Calu3 (cell line): ENCODE measurements at places on chromosomes 3 and 15.
A peak's percentile ranks its signal among the peaks of the same experiment; 100 is the strongest.

DNA sequence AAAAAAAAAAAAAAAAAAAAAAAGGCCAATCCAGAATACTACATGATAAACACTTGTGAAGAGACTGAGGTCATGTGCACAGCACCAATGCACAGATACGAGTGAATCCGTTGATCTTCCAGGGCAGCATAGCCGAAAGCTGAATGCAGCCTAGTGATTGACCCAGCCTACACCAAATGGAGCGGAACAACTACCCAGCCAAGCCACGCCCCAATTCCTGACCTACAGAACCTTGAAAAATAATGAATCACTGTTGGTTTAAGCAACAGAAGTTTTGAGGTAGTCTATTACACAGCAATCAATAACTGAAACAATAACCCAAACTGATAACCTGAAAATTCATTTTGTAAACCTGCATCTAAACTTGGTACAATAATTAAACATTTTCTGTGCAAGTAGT is 361.0 kb downstream of the FHIT start:
- no peak for DNase-seq

- DNase-seq: no peak
Measured at GRCh38 chr3:25133588-25133987, 294.5 kb upstream of the RARB start.

DNA sequence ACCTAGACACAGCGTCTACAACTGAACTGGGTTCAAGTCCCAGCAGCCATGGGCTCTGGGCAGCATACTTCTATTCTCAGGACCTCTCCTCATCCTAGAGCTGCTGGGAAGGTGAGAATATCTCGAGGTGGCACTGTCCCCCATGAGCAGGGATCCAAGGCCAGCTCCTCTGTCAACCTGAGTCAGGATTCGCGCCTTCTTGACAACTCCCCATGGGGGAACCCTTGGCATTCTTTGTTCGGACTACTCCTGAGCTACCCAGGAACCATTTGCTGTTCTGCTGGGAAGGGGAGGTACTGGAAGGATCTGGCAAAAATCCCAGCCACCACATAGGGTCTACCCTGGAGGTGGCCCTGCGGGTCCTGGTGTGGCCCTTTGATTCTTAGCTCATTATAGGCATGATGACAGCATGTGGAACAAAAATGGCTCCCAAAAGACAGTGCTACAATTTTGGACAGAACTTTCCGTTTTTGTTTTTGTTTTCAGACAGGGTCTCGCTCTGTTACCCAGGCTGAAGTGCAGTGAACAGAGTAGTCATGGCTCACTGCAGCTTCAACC is 22.3 kb downstream of the PLXNB1 start:
- DNase-seq: no peak

DNA sequence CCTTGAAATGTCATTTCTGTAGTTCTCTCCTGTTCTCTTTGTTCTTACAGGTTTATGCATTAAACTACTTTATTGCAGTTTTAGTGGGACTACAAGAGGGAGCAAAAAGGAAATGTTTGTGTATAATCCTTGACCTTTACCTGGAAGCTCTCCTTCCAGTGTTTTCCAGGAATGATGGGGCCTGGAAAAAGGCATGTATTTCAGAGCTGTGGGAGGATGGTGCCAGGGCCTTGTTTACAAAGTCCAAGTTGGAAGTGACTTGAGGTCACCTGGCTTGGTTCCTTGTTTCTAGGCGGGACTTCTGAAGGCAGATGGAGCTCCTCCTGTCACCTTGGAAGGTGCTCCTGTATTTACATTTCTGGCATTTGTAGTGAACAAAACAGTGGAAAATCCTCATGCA is 15.1 kb downstream of the ACVR2B start:
- no peak for DNase-seq

DNA sequence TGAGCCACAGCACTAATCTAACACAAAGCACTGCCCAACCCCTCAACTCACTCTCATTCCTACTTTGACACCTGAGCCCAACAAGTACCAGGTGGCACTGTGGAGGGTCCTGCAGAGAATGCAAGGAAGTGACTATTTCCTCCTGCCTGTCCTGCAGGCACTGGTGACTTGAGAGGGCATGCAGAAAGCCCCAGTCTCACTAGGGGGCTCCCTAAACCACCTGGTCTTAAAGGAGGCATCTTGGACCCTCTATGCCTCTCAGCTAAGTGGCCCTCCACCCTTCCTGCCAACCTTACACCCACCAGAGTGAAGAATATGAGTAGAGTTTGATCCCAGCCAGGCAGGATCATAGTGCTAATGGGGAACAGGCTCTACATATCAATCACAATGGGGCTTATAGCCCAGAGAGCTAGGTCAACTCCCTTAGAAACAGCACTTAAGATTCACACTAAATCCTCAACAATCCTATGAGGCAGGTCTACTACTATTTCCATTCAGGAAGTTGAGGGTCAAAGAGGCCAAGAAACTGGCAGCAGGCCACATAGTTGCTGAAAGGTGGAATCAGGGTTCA is 15.2 kb downstream of the TRAIP start:
- DNase-seq: peak; percentile 34

DNA sequence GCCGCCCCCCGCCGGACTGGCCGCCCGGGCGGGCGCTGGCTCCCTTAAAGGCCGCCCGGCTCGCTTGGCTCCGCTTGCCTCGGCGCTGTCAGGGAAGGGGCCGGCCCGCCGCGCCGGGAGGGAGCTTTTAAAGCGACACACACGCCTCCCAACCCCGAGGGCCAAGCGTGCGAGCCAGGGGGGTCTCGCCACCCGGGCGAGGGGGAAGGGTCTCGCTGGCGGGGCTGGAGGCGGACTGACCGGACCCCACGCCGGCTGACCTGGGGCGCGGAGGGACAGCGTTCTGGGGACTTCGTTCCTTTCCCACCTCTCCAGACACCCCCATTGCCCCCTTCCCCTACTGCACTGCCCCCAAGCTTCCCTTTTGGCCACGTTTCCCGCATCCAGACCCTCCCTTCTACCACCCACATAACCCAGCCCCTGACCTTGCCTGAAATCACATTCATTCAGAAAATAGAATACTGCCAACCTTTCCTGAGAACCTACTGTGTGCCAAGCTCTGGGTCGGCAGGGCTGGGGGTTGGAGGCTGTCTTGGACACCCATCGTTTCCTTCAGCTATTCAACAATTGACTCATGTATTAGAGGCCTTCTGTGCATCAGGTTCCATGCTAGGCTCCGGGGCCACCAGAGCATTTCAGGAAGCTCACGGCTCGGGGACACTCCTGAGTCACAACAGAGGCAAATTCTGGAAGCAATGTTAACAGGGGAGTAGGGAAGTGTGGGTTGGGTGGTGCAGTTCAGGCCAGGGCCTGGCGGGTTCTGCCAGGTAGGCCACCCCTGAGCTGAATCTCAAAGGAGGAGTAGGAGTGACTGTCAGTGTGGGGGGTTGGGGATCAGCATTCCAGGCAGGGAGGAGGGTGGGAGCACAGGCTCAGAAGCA is at the start of gene INSYN1:
Gene INSYN1 (minus strand): TSS at position 102 of the 881 bp plus-strand sequence. CDS start 2,221 bp downstream, outside the sequence.
- DNase-seq: no peak

DNA sequence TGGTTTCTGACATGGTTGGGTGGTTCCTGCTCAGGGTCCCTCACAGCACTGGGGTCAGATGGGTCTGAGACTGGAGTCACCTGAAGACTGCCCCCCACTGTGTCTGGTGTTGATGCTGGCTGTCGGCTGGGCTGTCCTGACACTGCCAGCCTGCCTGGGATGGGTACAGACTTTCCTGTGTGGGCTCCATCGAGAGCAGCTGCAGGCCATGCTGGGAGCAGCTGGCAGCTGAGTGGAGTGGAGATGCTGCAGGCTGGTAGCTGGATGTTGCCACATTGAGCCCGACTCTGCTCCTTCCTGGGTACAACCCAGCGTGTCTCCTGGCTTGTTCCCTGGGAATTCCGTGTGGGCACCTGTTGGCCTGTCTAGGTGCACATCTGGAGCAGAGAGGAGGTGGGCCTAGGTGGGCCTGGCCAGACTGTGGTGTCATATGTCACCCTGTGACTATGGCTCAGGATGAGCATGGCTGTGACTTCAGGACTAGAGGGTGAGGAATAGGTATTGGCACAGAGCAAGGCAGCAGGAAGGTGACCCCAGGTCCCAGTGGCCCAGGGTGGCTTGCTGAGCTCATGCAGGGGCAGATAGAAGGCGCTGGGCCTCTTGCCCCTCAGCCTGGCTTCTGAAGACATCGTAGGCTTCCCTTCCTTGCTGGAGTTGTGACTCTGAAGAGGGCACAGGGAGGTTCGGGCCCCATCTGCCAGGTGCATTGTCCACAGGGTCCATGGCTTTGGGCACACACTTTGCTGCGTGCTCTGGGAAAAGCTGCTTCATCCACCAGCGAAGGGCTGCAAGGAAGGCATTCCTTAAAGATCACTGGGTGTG is 40.0 kb upstream of the PRR23E start:
- DNase-seq: no peak

GRCh38 chr15:57382969-57383368 is 6.7 kb downstream of the CGNL1 start:
- DNase-seq: no peak

GRCh38 chr3:30266524-30266923 is 339.9 kb upstream of the TGFBR2 start:
- DNase-seq: no peak

- no peak for DNase-seq
Measured at GRCh38 chr3:77436908-77437307, 397.0 kb downstream of the ROBO2 start.

DNA sequence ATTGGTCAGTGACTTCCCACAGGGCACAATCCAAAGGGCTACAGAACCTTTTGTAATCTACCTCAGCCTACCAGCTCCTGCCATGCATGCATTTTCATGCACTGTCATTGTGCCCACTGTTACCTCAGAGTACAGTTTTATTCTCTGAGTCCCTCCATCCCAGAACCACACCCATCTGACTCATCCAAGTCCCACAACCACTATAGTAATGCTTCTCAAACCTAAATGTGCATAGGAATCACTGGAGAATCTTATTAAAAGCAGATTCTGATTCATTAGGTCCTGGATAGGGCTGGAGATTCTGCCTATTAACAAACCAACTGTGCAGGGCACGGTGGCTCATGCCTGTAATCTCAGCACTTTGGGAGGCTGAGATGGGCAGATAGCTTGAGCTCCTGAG is 3.7 kb upstream of the B3GALNT1 start:
- no peak for DNase-seq

DNA sequence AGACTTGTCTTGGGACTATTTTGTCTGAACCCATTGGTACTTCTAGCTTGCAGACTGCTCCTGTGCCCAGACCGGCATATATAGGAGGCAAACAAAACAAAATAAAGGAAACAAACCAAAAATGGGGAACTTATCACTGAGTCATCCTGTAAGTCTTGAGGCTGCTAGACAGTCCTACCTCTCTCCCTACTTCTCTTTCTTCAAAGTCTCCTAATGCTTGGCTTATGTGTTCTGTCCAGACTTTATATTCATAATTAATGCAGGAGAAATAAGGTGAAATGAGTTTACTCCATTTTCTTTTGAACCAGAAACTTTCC is 266.2 kb downstream of the ZNF385D start:
- no peak for DNase-seq

DNA sequence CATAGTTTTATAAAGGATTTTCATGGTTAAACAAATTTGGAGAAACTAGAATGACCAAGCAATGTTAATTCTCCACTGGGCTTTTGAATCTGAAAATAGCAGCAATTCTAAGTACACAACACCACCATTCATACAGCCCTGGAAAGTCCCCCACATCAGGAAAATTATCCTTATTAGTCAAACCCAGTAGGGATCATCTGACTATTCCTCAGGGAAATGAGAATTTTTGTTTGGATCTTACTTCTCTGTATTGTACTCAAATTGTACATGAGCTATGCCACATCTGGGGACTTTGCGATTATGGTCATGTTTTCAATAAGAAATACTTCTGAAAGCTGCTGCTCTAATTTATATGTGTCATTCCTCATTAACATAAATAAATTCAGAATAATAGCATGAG is 46.0 kb downstream of the RARB start:
- no peak for DNase-seq

DNA sequence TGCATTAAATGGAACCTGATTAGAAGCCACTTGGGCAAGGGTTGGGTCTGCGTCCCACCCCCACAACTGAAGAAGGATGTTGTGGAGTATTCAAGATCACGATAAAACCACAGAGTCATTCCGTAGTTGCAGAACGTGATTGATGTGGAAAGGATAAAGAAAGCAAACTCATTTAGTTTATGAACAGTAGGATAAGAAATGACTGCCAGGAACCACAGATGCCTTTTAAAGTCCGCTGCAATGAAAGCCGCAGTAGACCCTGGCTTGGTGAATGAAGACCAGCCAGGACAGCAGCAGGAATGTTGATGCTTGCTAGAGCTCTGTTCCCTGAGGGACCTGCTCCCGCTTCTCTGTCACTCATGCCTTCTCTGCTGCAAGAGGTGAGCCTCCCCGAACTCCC is 111.5 kb downstream of the GABRG3 start:
- DNase-seq: no peak

DNA sequence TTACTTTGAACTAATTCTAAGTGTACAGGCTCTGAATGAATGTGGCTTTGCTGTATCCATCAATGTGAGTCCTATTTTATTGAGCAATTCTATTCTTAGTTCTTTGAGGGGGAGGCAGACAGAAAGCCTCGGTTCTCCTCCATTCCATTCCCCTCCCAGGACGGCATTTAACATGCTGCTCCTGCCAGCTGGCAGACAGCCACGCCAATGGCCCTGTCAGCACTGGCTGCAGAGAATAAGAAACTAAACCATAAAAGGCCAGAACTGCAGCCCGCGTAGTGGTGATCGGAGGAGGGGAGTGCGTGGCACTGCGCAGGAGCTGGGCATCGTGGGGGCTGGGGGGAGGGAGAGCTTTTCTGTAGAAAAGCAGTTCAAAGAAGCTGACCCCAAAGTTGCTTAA is 76.0 kb upstream of the HACD2 start:
- no peak for DNase-seq

DNA sequence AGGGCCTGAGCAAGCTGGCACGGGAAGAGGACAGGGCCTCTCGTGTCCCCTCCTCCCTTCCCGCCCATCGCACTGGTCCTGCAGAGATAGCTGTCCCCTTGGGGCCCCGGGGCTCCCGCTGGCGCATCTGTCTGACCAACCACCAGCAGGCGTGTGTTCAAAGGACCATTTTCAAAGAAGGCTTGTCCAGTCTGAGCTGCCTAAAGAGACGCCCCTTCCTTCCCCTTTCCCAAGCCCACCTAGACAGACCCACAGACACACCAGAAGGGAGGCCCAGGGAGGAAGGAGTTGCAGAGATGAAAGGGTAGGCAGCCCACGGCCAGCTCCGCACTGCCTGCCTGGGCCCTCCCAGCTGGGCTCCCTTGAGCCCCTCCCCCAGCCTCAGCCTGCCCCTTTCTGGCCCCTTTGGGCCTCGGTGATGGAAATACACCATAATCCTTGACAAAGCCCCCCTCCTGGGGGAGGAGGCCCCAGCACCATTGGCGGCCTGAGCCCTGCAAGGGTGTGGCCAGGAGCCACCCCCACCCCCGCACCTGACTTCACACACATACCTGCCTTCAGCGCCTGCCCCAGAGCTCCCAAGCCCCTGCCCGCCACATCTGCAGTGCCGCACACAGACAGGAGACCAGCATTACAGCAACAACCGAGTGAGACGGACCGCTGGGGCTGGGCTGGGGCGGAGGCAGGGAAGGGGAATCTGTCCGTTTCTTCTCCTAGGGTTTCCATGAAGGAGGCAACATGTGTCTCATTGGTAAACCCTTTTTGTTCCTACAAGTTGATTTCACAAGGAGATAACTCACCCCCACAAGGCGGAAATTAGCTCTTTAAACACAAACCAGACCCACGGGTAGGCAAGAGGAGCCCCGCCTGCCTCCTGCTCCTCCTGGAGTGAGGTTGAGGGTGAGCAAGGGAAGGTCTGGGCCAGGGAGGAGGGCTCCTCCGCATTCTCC is at the start of gene STRA6:
Gene STRA6 (minus strand): TSS at position 336 of the 950 bp plus-strand sequence. CDS start 520 bp downstream, outside the sequence.
- peak; percentile 77 for DNase-seq

GRCh38 chr15:89307046-89307587 is 27.5 kb downstream of the POLG start:
- DNase-seq: no peak

- DNase-seq: no peak
Measured at GRCh38 chr15:34239151-34239808, 14.5 kb downstream of the EMC4 start.
